WTC11 (cell line): ENCODE measurements at places on chromosomes 6 and 20.
A peak's percentile ranks its signal among the peaks of the same experiment; 100 is the strongest.

DNA sequence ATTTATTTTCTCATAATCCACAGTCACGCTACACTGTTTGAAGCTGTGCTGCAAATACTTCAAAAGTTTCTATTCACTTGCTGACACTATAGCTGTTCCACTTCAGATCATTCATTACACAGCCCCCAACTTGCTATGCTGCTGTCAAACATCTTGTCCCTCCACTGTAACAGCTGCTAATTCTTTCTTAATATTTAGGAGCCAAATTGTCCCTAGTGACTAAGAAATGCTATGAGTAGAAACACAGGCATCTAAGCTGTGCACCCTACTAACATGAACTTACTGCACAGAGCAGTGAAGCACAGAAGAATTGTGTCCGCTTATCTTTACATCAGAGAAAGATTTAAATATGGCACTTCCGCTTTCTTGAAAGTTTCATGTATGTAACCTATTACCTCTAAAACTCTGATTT, 91.3 kb downstream of the PDE10A start:
- DNase-seq = no peak

DNA sequence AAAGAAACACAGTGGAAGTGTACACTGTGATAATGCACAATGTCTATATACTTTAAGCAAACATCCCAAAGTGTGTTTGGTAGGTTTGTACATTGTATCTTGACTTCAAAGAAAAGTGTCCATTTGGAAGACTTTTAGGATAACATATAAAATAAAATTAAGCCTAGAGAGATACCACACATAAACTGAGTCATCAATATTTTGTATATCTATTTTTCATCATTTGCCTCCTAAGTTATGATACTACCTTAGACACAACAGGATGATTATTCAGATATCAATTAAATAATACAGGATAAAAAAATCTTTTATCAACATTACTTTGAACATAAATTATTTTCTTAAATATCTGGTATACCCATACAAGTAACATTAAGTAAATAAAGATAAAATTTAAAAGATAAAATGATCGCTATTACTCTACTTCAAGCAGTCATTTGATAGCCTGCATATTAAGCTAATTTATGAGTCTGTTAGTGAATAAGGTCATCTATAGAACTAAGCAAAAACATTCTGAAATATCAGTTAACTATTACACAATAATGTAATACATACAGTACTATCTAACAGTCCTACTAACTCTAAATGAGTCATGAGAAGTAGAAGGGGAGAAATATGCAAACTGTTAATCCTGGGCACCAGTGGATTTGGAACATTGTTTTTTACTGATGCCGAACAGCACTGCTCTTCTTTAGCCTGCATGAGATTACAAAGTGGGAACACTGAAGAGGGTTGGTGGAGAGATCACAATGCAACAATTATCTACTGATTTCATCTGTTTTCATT, 158.4 kb upstream of the SIM1 start:
- no peak for DNase-seq

DNA sequence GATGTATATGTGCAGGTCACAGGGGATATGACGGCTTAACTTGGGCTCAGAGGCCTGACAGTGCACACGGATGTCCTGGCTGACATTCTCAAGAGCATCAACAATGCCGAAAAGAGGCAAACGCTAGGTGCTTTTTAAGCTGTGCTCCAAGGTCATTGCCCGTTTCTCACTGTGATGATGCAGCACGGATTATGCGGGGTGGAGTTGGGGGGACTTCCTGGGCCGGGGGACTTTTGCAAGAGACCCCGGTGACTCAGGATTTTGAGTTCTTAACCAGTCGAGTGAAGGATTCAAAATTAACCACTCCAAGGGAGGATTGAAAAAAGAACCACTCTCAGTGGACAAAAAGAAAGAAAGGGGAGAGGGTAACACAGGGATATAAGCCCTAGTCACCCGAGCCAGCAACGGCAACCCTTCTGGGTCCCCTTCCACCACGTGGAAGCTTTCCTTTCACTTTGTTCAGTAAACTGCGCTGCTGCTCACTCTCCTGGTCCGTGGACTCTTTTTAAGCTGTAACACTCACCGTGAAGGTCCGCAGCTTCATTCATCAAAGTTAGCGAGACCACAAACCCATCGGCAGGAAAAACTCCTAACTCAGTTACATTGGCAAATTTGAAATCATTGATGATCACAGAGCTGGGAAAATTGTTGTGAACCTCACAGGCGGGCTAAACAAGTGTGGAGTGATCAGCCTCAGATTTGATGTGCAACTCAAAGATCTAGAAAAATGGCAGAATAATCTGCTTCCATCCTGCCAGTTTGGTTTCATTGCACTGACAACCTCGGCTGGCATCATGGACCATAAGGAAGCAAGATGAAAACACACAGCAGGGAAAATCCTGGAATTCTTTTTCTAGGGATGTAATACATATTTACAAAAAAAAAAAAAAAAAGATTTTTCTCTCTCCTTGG, 199.3 kb downstream of the ARID1B start:
- DNase-seq = no peak

GRCh38 chr6:12654107-12654506, 62.5 kb upstream of the PHACTR1 start:
- DNase-seq = no peak

GRCh38 chr6:10403385-10404106, 11.3 kb downstream of the TFAP2A start:
- no peak for DNase-seq

DNA sequence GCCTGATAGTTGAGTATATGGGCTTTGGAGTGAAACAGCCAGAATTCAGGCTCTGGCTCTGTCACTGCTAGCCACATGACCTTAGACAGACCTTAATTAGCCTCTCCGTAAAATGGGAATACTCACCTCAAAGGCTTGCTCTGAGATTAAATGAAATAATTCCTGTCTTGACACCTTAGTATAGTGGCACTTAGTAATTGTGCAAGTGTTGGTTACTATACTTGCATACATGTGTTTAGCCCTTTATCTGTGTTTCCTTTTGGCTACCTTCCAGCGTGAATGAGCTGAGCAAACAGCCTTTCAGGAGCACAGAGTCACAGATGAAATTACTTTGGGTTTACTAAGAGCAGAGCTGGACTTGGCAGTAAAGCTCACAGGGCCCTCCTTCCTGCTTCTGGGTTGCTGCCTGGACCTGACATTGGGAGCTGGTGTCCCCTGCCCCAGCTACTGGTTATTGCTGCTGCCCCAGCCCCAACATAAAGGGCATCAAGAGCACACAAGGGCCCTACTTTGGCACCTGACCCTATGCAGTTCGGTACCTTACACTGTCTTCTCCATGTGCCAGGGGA, 32.8 kb downstream of the CD164 start:
- DNase-seq = no peak

GRCh38 chr6:44462797-44463727, 75.6 kb downstream of the CDC5L start:
- DNase-seq = no peak

GRCh38 chr20:62155428-62156253, 12.1 kb downstream of the SS18L1 start:
- no peak for DNase-seq

GRCh38 chr6:90326404-90327057, 29.9 kb upstream of the BACH2 start:
- DNase-seq = no peak

DNA sequence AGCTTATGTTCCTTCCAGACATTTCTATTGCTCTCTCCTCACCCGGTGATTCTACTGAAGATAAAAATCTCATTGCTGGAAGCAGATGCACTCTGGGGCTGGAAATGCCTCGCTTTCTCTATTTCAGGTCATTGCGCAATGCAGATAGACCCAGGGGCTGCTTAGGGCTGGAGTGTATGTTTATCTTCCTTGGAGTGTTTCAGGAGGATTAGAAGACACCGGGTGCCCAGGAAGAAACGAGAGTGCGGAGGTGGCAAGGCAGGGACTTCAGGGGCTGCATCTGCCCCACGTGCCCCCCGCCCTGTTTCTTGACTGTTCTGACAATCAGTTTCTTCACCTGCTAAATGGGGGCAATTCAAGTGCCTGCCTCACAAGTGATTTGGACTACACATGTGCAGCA, 45.6 kb upstream of the IYD start:
- DNase-seq = no peak

DNA sequence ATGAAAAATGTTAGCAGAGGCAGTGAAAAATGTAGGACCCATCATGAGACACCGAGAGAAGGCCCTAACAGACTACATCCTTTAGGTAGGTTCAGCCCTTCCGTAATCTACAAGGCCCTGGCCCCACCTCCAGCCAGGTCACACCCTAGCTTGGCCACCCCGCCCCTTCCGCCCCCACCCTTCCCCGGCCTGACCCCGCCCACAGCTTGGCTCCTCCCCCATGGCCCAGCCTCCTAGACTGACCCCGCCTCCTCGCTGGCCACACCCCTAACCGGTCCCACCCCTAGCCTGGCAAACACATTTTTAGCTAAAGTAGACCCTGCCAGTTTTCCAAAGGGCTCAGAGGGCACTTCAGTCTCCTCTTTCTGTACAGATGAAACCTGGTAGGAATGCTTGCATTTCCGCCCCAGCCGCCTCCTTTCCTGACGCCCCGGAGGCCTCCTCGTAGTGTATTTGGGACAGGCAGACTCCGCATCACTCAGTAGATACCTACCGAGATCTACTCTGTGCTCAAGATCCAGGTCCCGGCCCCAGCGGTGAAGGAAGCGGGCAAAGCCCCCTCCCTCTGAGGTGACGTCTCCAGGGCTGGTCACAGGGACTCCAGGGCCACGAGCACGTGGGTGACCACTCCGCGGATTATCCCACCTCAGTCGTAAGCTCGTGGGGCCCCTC, 443.5 kb downstream of the PREX1 start:
- DNase-seq = peak; percentile 87

- DNase-seq = no peak
Measured at GRCh38 chr6:52724042-52724405, 39.3 kb downstream of the GSTA2 start.

DNA sequence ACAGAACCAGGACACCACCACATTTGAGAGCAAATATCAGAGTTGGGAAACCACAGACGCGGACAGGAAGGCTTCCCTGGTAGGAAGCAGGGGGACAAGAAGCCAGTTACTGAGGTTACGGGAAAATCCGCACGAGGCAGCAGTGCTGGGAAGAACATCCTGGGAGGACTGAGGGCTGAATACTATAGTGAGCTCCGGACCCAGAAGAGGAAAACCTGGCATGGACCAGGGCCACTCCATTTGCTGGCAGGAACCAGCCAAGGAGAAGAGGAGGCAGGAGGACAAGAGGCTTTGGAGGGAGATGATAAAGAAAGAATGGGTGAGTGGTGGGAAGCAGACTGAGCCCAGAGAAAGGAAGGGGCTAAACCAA, 6.1 kb upstream of the DSN1 start:
- peak; percentile 42 for DNase-seq

DNA sequence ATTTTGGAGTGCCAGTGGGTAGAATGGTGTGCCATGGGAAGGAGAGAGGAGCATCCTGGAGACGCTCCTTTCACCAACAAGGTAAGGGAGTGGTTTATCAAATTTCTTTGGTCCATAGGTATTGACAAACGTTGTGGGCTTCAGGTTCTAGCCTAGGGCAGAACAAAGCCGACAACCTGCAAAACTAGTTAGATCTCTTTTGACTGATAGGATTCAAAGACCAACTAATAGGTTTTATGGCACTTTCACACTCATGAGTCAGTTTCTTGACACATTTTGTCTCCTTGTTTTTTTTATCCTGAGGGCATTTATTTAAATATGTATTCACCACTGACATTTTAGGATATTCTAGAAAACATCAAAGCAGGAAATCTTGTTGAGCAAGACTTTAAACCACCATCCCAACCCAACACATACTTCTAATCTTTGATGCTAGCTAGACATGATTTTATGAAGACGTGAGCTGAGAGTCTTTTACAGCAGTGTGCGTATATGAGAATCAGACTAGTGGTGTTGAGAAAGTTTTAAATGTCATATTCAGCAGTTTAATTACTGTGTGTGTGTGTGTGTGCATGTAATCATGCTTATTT, 370.4 kb upstream of the HSF2 start:
- DNase-seq = no peak

- no peak for DNase-seq
Measured at GRCh38 chr6:96153775-96154174, 138.0 kb downstream of the FUT9 start.

DNA sequence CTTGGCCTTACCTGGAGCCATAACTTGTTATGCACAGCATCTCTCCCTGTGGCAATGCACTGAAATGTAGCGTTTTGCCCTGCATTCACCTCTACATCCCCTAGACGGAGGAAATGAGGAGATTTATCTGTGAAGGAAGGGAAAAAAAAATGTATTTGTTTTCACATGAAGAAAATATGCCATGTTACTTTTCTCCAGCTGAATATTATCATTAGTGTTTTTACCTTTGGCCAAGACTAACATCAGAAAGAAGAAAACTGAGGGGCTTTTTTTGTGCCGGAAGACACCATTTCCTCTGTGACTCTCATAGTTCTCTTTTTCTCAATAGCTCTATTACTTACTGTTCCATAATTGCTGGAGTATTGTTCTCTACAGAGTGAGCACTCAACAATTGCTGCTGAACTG, 280.4 kb downstream of the PTPRK start:
- DNase-seq = no peak

GRCh38 chr20:3828798-3829197, 8.5 kb downstream of the AP5S1 start:
- no peak for DNase-seq

GRCh38 chr6:112979830-112980229, 632.7 kb downstream of the RFPL4B start:
- DNase-seq = no peak

DNA sequence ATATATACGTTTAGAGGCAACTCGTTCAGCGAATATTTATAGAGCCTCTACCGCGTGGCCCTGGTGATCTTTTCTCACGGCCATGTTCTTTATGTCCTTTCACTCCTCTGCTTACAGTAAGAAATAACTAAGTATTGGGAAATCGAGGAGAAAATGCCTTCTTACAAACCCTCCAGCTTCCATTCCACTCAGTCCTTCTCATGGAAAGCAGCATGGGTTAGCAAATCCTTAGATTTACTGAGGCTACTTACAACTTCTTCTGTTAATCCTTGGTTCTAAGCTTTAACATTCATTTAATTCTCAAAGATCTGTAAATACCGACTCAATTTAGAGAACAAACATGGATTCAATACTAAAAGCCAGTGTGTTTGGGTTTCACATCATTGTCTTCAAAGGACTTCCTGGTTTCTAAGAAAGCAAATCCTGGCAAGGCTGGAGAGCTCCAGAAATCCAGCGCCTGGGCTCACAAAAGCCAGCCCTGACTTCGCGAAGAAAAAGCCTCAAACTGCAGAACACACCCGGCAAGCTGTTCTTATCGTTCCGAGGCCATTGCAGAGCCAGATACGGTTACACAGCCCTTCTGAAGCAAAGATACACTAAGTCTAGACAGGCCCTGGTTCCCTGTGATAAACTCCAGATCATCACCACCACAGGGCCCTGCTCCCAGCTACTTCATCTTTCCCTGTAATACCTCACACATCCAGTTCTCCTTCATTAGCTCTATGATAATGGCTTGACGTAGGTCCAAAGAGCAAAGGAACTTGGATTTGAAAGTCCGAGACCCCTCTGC, 19.2 kb downstream of the AGPAT4 start:
- DNase-seq = no peak
